ENCODE measurements at places on chromosomes 16 and 17.

DNA sequence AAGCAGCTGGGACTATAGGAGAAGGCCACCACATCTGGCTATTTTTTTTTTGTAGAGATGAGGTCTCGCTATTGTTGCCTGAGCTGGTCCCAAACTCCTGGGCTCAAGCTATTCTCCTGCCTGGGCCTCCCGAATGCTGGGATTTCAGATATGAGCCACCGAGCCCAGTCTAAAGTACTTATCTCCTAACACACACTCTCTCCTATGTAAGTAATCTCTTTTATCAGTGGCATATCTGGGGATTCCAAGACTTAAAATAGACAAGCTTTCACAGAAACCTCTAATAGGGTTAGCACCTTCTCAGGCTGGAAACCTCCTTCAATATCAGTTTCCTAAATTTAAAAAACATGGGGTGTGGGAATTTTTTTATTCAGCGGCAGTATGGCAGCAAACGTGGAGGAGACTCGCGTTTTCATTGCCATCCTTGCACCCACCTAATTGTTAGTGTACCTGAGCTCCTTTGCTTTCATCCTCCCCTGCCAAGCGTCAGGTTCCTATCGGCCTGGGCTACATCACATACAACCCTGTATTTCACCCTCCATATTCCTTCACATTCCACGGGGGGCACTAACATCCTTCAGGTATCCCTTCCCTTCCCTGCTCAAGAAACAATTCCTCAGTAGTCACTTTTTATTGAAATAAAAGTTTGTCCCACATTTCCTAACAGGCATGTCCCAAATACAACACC lies 1.1 kb downstream of the EZH1 start:
- DNase-seq, result peak; percentile 40

DNA sequence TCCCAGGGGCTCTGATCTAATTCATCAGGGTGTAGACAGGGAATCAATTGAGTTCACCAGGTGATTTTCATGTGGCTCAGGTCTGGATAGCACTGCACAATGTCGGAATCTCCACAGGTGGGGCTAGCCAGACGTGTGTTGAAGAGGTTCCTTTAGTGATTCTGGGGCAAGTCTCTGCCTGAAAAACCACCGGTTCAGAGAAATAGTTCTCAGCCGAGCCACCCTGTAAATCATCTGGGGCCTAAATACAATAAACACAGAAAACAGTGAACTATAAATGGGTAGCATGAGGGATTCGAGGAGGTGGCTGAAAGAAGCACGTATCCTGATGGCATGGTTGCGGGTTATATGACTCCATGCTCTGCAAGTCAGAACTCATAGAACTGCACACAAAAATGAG lies 21.3 kb downstream of the ASPA start:
- no peak for DNase-seq

- DNase-seq, result no peak
Measured at GRCh38 chr16:456891-457483, 31.5 kb downstream of the RAB11FIP3 start.

- no peak for DNase-seq
Measured at GRCh38 chr16:27685807-27686206, 135.9 kb downstream of the KATNIP start.

GRCh38 chr16:2331931-2332267 lies 8.6 kb downstream of the ABCA3 start:
- no peak for DNase-seq

- no peak for DNase-seq
Measured at GRCh38 chr17:63928966-63929695, 3.0 kb downstream of the CD79B start.

GRCh38 chr17:14098246-14098645 lies 28.9 kb downstream of the COX10 start:
- DNase-seq, result no peak

DNA sequence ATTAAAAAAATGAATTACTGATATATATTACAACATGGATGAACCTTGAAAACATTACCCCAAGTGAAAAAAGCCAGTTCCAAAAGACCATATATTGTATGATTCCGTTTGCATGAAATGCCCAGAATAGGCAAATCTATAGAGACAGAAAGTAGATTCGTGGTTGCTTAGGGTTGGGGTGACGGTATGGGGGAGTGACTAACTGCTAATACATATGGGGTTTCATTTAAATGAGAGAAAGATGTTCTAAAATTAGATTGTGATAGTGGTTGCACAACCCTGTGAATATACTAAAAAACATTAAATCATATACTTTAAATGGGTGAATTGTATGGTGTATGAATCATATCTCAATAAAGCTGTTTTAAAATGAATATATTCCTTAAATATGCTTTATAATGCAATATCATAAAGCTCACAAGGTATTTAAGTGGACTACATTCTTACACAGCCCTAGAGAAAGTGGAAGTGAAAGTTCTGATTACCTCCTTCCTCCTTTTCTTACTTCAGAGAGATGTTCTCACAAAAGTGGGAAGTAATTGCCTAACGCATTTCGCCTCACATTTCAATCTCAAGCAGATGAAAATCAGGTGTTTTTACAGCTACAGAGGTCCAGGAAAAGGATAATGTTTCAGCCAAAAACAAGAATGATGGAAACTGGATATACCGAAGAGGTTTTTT lies 142.7 kb upstream of the GNAO1 start:
- no peak for DNase-seq

GRCh38 chr16:760545-761343 lies at the start of gene MSLN:
Gene MSLN, plus strand, starts transcription at chr16:760734. Its CDS starts 1,947 bp downstream, at chr16:762681.
- DNase-seq, result no peak

DNA sequence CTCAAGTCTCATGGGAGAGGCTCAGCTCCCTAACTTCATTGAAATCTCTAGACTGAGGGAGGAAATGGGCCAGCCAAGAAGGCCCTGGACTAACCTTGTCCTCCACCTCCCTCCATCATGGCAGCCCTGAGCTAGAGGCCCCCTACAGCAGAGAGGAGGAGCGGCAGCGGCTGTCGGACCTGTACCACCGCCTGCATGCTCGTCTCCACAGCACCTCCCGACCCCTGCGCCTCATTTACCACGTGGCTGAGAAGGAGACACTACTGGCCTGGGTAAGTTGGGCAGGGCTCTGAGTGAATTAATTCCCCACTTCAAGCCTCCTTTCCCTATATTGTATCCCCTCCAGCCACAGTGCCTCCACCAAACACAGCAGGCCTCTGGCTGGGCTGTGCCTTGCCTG lies 3.8 kb upstream of the SYCE1L start:
- DNase-seq, result no peak

DNA sequence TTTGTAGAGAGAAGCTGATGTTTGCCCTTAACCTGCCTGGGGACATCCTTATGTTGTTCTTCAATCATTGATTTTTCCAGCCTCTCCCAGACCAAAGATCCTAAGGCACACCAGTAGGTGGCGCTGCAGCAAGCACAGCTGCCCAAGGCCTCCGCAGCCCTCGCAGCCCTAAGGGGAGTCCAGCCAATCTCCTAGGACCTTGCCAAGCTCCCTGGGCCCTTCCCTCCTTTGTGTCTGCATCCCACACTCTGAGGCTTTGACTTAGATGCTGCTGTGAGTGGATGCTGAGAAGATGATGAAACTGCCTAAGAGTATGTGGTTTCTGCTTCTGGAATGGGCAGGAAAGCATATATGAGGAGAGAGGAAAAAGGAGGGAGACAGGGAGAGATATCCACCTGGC lies 47.1 kb downstream of the SPACA3 start:
- DNase-seq, result peak; percentile 51

DNA sequence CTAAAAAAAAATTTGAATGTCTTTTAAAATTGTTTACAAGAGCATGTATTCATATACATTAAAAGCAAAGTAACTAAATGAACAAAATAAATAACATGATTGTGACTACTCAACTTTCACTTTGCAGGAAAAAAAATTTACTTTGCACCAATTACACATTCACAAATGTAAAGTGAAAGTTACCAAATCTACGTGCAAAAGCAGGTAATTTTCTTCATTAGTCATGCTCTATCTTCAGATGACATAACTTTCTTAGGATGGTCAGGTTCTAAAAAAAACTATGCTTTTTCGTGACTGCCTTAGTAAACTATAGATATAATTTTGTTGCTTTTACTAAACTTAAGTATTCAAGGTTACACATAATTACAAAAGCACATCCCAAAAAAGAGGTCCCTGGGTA lies 17.0 kb upstream of the ABCA10 start:
- no peak for DNase-seq

- no peak for DNase-seq
Measured at GRCh38 chr17:81082177-81083073, 47.5 kb downstream of the BAIAP2 start.

DNA sequence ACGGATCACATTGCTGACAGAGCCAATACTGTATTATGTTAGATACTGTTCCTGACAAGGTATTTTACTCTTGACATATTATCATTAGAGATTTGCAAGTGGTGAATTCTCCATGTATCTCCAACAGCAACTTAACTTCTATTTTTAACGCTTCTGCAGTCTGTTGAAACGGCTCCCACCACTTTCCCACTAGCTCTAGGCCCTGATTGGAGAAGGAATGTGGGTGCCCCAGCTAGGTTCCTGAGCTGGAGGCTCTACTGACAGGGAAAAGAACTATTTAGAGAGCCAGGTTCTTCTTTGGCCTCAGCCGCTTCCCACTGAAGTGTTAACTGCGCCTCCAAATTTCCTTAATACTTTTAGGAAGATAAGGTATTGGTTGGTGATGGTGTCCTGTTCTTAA lies 191.8 kb downstream of the RBFOX1 start:
- DNase-seq, result no peak

DNA sequence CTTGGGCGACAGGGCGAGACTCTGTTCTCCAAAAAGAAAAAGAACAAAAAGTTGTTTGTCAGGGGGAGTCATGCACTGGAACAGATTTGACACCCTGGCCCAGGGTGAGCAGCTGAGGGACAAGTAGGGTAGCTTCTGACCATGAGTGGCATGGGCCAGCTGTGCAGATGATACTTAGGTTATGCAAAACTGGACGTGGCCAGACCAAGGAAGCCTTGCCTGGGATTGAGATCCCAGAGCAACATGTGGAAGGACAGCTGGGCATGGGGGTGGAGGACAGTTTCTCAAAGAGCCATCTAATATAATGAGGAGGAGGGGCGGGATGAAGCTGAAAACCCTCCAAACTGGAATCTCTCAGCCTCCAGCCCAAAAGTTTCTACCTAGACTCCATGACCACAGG lies 19.6 kb upstream of the SLC35B1 start:
- DNase-seq, result no peak

DNA sequence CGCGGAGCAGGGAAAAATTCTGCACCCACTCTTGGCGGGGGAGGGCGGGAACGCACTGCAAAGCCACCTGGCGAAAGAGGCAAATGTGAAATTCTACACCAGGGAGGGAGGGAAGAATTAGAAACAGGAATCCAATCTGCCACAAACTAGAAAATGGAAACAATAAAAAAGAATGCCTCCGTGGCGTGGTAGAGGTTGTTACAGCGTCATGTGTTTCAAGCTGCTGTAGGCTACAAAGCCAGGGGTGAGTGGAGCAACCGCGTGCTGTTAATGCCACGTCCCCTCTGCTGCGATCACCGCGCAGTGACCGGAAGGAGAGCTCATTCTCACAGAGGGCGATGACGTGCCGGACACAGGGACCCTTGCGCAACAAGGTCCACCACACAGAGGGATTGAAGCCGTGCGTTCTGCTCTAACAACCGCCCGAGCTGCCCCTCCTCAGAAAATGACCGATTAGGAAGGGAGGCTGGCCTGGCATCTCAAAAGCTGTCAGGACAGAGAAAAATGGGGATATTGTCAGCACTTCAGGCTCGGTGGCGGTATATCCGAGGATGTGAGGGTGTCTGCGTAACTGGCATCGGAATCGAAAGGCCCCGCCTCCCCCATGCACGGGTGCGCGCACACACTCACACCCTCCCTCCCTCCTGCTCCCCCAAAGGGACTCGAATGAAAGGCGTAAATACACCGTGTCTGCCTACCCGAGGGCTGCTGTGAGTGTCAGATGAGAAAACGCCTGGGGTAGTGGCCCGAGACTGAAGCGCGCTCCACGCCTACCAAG lies 70.8 kb upstream of the TNRC6C start:
- DNase-seq, result peak; percentile 39

DNA sequence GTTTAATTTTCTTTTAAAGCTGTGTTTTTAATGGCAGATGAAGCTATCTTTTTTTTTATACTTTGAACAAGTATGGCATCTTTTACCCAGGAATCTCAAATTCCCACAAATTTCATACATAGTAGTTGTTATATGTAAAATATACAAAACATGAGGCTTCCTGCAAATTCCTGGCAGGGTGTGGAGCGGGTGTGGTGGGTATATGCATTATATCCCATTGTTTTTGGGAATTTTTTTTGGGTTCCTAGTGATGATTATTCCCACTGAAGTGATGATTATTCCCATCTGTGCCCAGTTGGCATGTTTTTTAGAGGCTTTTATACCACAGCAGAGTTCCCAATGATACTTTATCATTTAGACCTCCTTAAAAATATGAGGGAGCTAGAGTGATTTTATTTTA lies 320.4 kb downstream of the ZFHX3 start:
- DNase-seq, result no peak

DNA sequence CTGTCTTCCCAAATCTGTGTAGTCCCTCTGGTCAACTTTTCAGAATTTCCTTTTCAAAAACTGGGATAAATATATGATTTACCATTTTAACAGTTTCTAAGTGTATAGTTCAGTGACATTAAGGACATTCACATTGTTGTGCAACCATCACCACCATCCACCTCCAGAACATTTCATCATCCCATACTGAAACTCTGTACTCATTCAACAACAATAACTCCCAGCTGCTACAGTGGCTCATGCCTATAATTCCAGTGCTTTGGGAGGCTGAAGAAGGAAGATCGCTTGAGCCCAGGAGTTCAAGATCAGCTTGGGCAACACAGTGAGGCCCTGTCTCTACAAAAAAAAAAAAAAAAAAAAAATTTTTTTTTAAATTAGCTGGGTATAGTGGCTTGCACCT lies 131.0 kb downstream of the AATF start:
- DNase-seq, result no peak

GRCh38 chr17:74128456-74129211 lies 74.8 kb upstream of the RPL38 start:
- no peak for DNase-seq

DNA sequence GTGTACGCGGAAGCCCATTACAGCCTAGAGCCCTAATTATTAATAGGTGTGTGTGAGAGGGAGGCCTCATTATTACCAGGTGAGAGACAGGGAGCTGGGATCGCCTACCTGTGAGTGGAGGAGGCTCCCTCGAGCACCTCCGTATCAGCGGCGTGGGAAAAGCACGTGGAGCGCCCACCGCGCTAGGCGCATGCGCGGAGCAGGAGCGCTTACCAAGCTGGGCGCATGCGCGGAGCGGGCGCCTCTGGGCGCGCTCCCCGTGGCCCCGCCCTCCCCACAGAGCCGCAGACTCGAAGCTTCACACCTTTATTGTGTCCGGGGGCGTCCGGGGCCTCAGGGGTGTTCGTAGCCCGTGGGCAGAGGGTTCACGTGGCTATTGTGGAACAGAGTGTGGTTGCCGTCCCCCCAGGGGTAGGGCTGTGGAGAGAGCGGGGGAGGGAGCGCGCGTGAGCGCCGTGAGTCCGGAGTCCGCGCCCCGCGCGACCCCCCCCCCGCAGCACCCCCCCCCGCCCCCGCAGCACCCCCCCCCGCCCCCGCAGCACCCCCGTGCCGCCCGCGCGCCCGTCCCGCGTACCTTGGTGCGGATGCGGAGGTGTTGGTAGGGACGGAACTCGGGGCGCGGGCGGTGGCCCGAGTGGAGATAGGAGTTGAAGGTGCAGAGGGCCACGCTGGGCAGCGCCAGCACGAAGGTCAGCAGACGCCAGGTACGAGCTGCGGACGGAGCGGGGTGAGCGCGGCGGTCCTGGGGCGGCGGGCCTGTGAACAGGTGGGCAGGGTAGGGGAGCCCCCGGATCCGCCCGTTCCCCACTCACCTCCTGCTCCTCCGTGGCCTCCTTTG lies 500 bp downstream of the COX6A2 start:
- DNase-seq, result no peak

Data from HEK293T (cell line).